ENCODE measurements at places on chromosomes 3 and 15.
A peak's percentile ranks its signal among the peaks of the same experiment; 100 is the strongest.

GRCh38 chr3:61996366-61996765, 377.0 kb downstream of the FEZF2 start:
- no peak for DNase-seq

GRCh38 chr15:58710701-58711100, 38.8 kb downstream of the ADAM10 start:
- no peak for DNase-seq

DNA sequence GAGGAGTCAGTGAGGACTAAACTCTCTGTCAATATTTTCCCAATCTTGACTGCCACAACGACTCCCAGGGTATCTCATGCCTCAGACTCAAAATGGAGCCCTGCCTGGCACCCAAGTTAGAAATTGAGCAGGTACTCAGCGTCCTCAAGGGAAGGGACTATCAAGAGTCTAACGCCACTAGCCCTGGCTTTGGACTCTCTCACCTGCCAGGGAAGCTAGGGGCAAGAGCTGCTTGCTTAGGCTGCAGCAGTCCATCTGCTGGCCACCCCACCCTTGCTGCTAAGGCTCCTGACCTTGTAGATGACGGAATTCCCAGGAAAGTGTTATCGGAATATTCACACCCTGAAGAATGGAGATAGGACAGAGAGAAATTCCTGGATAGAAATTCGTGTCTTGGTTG, 33.0 kb downstream of the ZIC4 start:
- DNase-seq = no peak

DNA sequence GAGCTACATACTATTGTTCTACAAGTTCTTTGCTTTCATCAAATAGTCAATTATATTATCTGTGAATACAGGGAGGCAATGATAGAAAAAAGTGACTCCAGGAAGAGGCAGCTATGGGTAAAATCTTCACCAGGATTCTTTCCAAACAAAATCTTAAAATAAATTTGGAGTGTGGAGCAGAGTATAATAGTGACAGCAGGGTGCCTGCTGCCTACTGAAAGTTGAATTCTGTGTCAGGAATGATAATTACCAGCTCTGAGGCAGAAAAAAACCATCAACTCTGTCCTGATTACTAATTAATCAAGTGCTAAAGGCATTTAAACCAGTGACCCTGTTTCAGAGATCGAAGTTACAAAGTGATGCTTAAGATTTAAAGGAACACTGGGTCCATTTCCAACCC, 148.0 kb downstream of the DIPK2A start:
- no peak for DNase-seq

- DNase-seq = peak; percentile 5
Measured at GRCh38 chr3:62051506-62051905, 321.8 kb downstream of the FEZF2 start.

DNA sequence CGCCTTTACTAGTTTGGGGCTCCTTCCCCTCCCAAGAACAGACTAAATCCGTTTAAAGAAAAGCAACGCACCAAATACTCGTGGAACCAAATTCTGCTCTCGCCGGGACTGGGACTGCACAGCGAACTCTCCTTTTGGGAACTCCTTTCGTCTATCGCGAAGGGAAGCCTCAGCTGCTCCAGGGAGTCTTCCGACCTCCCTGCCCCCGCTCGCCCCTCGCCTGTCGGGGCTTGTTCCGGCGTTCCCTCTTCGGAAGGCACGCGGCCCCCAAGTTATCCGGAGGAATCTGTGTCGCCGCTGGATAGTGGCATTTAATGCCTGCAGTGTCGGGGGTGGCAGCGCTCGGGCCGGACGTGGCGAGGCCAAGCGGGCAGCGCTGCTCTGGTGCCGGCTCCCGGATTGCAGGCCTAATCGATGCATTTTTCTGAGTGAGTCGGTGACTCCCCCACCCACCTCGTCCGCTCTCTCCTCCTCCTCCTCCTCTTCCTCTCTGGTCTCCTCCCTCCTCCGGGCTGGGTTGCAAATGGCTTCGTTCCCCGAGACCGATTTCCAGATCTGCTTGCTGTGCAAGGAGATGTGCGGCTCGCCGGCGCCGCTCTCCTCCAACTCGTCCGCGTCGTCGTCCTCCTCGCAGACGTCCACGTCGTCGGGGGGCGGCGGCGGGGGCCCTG, at the start of gene TRIM71:
Gene TRIM71 (plus strand): TSS at position 440 of the 671 bp plus-strand sequence. CDS start 84 bp downstream, at position 524.
- DNase-seq = peak; percentile 46

- no peak for DNase-seq
Measured at GRCh38 chr15:27731776-27732175, 367.3 kb downstream of the OCA2 start.

- DNase-seq = no peak
Measured at GRCh38 chr3:2992534-2992933, 117.6 kb downstream of the IL5RA start.

- DNase-seq = no peak
Measured at GRCh38 chr3:173584838-173585831, 187.6 kb downstream of the NLGN1 start.

DNA sequence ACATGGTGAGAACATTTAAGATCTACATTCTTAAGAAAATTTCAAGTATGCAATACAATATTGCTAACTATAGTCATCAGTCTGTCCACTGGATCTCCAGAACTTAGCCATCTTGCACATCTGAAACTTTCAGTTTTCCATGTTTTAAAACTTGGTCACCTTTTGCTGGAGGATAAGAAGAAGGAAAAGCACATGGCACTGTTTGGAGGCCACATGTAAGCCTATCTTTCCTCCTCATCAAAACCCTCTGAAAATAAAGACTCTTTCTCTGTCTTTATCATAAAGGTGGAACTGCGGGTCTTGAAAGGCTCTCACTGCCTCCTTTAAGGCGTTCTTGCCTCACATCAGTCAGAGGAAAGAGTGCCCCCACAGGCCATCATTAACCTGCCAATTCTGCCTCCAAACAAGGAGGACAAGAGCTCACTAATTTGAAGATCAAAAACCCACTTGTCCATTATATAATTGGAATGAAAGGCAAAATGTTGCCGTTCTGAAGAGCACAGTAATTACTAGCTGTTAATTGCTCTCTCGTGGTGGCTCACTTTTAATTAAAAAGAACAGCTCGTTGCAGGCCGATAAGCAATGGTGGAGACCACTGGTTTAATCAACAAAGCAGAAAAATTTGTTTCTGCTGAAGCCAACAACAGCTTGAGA, 157.8 kb downstream of the MECOM start:
- no peak for DNase-seq

- DNase-seq = no peak
Measured at GRCh38 chr3:172692751-172693338, 18.0 kb downstream of the NCEH1 start.

DNA sequence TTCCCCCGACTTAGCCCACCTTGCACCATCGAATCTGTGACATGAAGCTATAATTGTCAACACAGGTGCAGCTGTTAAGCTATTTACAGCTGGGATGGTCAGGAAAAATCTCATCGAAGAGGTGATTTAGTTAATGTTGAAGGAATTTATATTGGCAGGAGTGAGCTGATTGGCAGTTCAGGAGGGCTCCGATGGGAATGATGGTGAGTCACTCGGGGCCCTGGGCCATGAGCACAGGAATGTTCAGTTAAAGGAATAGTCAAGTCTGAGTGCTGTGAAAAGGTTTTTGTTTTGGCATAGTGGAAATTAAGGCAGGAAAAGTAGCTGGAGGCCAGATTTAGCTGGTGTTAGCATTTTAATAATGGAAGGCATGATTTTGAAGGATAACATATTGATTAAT, 95.7 kb downstream of the OXSM start:
- no peak for DNase-seq

DNA sequence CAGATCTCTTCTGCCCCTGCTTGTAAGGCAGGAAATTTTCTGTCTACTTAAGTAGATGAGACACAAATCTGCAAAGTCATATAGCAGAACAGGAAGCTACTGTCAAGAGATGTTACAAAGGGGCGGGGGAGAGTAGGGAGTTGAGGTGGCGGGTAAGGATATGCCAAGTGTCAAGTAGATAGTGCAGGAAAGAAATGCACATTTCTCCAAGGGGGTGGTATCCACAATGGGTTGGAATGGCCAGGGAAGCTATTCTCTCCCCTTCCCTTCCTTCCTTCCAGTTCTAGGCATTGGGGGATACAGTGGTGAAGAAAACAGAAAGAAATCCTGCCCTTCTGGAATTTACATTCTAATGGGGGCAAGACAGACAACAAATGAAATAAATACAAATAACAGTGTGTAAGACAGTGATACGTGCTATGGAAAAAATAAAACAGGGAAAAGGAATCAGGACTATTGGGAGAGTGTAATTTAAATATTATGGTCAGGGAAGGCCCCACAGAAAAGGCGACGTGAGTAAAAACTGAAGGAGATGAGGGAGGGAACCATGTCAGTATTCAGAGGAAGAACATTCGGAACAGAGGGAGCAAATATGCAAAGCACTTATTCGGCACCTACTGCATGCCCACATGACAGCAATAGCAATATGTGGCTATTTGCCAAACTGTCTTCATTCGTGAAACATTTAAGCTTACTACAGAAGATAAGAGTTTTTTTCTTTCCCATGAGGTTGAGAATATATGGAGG, 42.8 kb upstream of the RNU6-1 start:
- DNase-seq = peak; percentile 51

GRCh38 chr15:28273468-28273867, 48.5 kb downstream of the HERC2 start:
- no peak for DNase-seq

GRCh38 chr3:167467848-167468611, 5.8 kb downstream of the SERPINI2 start:
- no peak for DNase-seq

DNA sequence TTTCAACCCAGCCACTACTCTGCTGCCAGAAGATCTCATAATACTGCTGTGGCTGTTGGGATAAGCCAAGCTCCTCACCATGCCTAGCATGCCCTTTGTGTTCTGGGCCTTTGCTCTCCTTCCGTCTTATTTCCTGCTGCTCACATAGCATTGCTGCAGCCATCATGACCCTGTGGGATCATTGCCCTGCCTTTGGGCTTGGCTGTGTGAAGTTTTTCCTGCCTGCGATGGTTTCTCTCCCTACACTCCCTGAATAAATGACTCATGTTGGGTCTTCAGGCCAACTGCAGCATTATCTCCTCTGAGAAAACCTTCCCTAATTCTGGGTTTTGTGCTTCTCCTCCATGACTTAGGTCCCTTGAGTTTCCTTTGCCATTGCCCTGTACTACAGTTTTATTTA, 20.8 kb upstream of the TRA2B start:
- no peak for DNase-seq

DNA sequence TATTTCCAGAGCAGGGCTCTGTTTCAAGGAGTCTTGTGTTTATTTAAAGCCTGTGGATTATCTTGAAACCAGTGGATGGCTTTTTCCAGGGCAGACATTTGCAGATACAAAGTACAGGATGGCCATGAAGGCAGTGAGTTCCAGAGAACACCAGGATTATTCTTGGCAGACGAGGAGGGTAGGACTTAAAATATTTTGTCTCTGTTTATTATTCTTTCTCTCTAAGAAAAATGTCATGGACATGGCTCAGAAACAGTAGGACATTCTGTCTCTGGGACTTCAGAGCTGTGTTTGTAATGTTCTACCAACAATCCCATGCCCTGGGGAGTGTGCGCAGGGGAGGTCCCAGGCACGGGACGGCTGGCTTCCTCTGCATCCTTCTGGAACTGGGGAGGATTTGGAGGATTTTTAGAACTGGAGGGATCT, 125.9 kb downstream of the ATP10A start:
- DNase-seq = no peak

DNA sequence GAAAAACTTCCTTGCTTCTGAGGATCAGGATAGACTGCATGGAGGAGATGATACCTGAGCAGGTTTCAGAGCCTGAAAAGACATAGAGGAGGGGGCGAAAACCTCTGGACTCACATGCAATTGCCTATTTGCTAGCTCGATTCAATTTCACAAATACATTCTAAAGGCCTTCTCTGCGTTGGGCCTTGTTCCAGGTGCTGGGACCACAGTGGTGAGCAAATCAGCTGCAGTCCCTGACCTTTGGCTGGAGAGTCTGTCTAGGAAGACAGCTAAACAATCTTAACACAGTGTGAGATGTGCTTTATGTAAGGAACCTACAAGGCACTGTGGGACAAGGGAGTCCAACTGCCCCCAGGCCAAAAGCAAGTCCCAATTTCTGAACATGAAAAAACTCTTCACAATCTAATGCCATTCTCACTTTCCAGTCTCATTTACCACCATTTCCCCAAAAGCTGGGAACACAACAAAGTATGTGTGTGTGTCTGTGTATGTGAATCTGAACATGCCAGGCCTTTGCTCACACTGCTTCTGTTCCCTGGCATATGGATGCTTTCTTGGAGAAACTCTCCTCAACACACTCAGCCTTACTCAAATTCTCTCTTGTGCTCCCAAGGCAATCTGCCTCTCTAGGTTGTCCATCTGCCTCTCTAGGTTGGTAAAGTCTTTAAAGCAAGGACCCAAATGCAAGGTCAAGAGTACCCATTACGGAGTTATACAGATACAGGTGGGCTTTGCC, 2.1 kb upstream of the PCCB start:
- no peak for DNase-seq

DNA sequence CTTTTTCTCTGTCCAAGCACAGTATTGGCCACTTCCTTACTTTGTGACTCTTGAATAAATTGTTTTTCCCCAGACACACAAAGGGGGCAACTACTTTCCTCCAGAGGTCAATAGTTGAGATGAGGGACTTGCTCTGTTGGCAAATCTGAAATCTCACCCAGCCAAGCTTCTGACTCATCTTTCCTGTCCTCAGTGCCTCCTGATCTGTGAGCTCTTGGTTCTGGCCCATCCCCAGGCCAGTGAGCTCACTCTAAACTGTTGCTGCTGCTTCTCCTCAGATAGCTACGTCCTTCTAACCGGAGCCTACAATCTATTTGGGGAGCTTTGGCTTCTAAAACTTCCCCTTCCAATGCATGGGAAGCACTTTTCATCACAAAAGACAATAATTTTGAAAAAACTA, 50.0 kb upstream of the NMD3 start:
- DNase-seq = no peak

GRCh38 chr15:55846116-55846707, 103.3 kb upstream of the PRTG start:
- DNase-seq = peak; percentile 61

- no peak for DNase-seq
Measured at GRCh38 chr3:126028096-126028495, 55.8 kb downstream of the SLC41A3 start.

DNA sequence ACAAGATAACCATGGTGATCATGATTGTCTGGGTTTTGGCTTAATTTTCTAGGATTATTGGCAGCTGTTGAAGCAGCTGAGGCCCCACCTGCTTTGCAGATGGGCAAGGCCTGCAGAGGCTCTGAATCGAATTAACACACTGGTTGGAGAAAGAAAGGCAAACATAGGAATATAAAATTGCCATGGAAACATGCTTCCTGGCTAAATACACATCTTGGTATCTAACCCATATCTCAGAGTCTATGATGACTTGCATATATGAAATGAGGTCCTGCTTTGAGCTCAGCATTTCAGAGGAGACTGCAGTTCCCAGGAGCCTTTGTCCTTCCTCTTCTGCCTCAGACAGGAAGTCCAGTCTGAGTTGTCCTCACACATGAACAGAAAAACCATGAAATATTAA, 24.3 kb upstream of the SV2B start:
- no peak for DNase-seq

DNA sequence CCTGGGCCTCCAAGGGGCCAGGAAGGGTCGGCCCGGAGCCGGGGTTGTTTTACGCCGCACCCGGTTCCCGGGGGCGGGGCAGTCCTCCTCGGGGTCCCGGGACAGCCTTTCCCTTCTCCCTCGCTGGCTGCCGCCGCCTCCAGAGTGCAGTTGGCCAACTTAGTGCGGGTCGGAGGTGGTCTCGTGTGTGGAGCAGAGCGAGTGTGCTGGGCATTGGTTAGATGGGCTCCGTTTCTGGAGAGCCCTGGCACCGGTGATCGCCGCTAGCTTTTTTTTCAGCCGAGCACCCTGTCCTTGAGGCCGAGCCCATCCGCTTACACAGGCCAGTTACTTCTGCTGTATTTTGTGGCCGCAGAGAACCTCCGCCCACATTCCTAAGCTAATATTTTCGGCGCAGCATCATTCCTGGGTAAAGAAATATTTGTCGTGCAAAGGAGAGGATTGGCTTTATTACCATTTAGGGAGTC, 585 bp downstream of the KIF23 start:
- peak; percentile 18 for DNase-seq
